ENCODE measurements at places on chromosomes 6 and 20.

DNA sequence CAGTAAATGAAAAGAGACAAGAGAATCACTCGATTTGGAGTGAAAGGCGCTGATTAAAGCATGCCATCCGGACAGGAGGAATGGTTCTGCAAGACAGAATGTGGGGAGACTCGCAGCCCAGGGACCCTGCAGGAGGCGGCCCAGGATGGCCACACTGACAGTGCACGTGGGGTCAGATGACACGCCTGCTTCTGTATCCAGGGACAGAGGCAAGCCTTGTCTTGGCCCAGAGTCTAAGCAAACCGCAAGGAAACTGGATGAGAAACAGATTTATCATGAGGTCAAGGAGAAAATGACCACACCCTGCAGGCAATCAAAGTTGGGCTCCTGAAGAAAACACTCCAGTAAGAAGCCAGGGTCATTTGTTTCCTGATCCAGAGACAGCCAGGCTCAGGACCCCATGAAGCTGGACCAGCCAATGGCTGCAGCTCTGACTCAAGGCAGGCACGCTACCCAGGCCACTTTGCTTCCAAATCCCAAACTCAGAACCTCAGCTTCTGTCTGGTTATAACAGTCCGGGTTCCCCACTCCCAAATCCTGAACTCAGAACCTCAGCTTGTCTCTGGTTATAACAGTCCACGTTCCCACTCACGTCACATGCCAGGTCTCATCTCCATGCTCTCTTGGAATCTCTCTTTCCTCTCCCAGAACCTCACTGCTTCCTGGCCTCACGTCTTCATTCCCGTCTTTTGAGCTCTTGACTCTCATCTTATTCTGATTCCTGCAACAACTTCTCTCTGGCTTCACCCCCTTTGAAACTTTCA, 144.9 kb upstream of the THBS2 start:
- no peaks in the 10 kb centered on the region for H3K4me1 ChIP-seq
- no peak overlapping the region for H3K27ac ChIP-seq
- H3K4me3 ChIP-seq: no peak overlapping the region
- no peaks in the 10 kb centered on the region for H3K27me3 ChIP-seq

DNA sequence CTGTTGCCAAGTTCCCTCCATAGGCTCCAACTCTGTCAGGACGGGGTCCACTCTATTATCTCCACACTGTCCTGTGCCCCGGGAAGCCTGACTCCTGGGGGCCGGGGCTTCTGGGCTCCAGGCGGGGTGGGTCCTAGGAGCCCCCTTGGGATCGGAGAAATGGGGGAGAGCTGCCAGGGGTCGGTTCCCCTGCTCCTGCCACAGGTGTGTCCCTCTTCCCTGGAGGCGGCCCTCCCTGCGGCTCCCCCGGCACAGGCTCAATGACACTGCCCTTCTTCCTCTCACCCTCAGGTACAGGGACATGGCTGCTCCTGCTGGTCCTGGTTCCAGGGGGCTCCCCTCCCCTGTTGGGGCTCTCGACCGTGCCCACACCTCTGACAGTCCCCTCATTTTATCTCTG, 110.0 kb downstream of the DHX35 start:
- H3K4me1 ChIP-seq: no peaks in the 10 kb centered on the region
- no peak overlapping the region for H3K27ac ChIP-seq
- H3K4me3 ChIP-seq: no peak overlapping the region
- H3K36me3 ChIP-seq: no peaks in the 10 kb centered on the region

DNA sequence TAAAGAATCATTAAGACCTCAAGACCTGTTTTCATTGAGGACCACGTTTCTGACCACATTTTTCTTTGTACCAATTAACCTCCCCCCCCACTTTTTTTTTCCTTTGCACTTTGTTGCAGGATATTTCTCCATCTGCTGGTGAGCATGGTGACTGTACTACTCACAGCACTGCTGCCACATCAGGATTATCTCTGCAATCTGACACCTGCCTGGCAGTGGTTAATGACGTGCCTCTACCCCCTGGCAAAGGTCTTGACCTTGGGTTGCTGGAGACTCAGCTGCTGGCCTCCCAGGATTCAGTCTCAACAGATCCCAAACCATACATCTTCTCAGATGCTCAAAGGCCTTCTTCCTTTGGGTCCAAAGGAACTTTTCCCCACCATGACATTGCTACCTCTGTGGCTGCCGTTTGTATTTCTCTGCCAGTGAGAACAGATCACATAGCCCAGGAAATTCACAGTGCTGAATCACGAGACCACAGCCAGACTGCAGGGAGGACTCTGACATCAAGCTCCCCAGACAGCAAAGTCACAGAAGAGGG, 46.6 kb upstream of the EDN3 start:
- no peaks in the 10 kb centered on the region for H3K4me1 ChIP-seq
- H3K36me3 ChIP-seq: no peaks in the 10 kb centered on the region
- peaks cover 31% of the 10 kb centered on the region for H3K27me3 ChIP-seq
- no peak for DNase-seq
- H3K27ac ChIP-seq: no peak overlapping the region

DNA sequence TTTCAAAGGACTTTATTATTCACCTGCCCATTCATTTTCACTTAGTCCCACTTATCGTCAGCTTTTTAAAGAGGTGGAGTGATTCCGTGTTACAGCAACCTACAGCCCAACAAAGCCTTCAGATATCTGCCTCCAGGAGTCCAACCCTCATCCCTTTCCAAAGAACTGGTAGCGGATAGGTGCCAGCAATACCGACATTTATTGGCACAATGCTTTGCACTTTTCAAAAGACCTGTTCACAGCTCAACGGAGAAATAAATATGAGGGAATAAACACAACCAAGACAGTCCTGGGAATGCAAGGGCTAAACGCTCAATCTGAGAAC, 819 bp upstream of the MTRF1L start:
- peak overlapping the region; percentile 77 for H3K4me3 ChIP-seq
- no peak for DNase-seq
- H3K27me3 ChIP-seq: no peaks in the 10 kb centered on the region
- H3K4me1 ChIP-seq: peaks cover 5% of the 10 kb centered on the region

GRCh38 chr6:83429857-83430610, 817 bp downstream of the ME1 start:
- H3K36me3 ChIP-seq: no peaks in the 10 kb centered on the region
- H3K27me3 ChIP-seq: no peaks in the 10 kb centered on the region
- peaks cover 6% of the 10 kb centered on the region for H3K4me1 ChIP-seq

- peaks cover 3% of the 10 kb centered on the region for H3K4me1 ChIP-seq
- H3K27me3 ChIP-seq: no peaks in the 10 kb centered on the region
- H3K36me3 ChIP-seq: peaks cover 12% of the 10 kb centered on the region
These were observed 124.8 kb upstream of the SLC2A12 start for GRCh38 chr6:134177236-134177635.

DNA sequence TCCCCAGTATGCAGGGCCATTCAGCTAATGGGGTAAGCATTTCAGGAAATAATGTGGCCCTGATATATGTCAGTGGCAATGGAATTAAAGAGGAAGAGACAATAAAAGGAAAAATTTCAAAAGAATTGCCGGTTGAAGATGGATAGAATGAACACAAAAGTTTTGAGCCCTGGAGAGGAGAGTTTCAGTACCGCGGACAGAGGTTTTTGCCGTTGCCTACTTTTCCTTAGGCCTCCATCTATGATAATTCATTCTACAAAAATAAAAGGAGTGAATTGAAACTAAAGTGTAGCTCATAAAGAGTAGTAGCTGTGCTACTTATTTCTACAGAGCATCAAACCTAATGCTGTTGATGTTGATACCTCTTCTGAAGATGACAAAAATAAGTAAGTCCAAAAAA, 140.7 kb downstream of the RNASET2 start:
- no peaks in the 10 kb centered on the region for H3K36me3 ChIP-seq
- H3K27ac ChIP-seq: no peak overlapping the region
- H3K4me1 ChIP-seq: no peaks in the 10 kb centered on the region
- DNase-seq: no peak

GRCh38 chr6:25296217-25296905, 17.2 kb downstream of the CARMIL1 start:
- no peaks in the 10 kb centered on the region for H3K27me3 ChIP-seq
- H3K4me1 ChIP-seq: peaks cover 5% of the 10 kb centered on the region
- no peaks in the 10 kb centered on the region for H3K36me3 ChIP-seq
- no peak for DNase-seq
- no peak overlapping the region for H3K27ac ChIP-seq
- H3K4me3 ChIP-seq: no peak overlapping the region

DNA sequence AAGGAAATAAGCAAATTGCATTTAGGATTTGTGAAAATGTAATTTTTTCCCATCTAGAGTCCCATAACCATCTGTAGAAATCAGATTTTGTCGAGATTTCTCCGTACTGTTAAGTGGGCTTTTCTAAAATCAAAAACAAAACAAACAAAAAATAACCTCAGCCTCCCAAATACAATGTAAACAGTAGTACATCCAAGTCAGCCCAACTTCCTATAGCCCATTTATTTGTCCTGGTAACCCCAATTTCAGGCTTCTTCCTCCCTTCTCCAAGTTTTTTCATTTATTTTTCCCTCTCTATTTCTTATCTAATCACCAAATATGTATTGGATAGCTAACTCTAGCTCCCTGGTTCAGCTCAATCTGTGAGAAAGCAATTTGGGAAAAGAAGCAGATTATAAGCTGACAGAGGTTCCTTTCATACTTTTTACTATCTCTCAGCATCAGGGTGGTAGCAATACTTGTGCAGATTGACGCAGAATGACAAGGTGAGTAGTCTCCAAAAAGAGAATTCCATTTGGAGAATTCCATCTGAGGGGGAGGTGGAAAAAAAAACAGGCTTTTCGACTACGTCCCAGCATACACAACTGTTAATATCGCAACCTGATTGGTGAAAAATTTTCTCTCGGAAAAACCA, 132.6 kb upstream of the BTN3A2 start:
- H3K4me3 ChIP-seq: peak overlapping the region; percentile 76
- peaks cover 15% of the 10 kb centered on the region for H3K4me1 ChIP-seq
- H3K27me3 ChIP-seq: no peaks in the 10 kb centered on the region
- no peak overlapping the region for H3K27ac ChIP-seq
- DNase-seq: no peak

DNA sequence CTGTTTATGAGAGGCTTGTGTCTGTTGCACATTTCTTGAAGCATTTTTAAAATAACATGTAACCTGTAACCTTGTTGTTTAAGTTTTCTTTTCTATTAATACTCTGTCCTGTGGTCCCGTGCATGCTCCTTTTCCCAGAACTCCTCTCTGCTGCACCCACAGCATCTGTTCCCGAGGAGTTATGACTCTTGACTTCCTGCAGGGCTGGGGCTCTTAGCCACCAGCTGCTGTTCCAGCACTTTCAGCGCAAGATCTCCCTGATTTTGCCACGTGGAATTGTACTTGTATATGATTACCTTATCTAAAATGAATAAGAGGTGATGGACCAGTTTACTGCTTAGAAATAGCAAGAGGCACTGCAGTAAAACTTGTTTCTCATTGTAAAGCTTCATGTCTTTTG, 150.6 kb downstream of the QKI start:
- no peak for DNase-seq
- no peaks in the 10 kb centered on the region for H3K36me3 ChIP-seq
- no peak overlapping the region for H3K27ac ChIP-seq
- H3K4me3 ChIP-seq: no peak overlapping the region
- no peaks in the 10 kb centered on the region for H3K4me1 ChIP-seq

- H3K27me3 ChIP-seq: peaks cover 82% of the 10 kb centered on the region
- peak; percentile 69 for DNase-seq
- peaks cover 7% of the 10 kb centered on the region for H3K4me1 ChIP-seq
- H3K27ac ChIP-seq: no peak overlapping the region
- H3K36me3 ChIP-seq: no peaks in the 10 kb centered on the region
These were observed 17.9 kb upstream of the PRDM13 start for GRCh38 chr6:99588618-99589289.

DNA sequence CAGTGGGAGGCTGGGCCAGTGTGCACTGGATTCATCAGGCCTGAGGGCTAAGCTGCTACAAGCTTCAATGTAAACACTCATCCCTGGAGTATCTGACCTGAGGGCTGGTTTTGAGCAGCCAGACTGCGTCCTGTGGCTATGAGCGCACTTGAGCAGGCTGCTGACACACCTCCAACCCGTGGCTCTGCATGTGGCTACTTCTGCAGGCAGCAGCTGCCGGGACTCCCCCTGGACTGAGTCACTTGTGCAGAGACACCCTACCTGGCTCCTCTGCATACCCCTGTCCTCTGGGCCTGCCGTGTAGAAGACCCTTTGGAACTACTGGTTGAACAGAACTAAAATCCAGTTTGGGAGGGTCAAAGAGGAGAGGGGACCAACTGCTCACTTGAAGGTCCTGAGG, 172.0 kb downstream of the SCP2D1 start:
- H3K4me3 ChIP-seq: no peak overlapping the region
- DNase-seq: no peak
- no peak overlapping the region for H3K27ac ChIP-seq
- no peaks in the 10 kb centered on the region for H3K27me3 ChIP-seq
- no peaks in the 10 kb centered on the region for H3K36me3 ChIP-seq
- H3K4me1 ChIP-seq: no peaks in the 10 kb centered on the region

DNA sequence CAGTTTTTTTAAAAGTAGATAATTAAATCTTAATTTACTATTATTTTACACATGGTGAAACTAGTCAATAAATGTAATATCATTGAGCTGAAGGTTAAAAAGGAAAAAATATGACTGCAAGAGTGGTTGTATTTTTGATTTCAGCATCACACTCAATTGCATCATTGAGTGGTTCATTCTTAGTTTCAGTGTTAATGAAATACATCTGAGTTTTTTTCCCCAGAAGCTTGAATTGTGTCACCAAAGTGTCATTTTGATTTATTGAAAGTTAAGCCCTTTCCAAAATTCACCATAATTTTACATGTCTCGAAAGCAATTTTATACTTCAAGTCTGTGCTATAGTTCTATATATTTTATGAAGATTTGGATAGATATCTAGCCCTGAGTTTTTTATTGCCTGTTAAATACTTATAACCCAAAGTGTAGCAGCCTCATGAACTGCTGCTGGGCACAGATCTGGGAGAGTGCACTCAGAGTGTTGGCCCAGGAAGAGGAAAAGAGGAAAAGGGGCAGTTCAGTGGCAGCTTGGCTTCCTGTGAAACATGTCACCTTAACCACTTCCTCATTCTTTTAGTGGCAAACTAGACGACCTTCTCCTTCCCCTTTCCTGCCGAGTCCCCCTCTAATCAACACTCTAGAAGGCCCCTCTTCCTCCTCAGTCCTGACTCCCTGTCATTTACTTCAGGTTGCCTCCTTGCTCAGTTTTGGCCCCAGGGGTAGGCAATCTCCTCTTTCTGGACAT, 140.7 kb downstream of the ESR1 start:
- no peaks in the 10 kb centered on the region for H3K4me1 ChIP-seq
- H3K4me3 ChIP-seq: no peak overlapping the region
- H3K27me3 ChIP-seq: no peaks in the 10 kb centered on the region

- no peaks in the 10 kb centered on the region for H3K4me1 ChIP-seq
- DNase-seq: no peak
- no peak overlapping the region for H3K27ac ChIP-seq
- no peak overlapping the region for H3K4me3 ChIP-seq
These were observed 39.4 kb upstream of the MLIP start for GRCh38 chr6:54071821-54072340.

All from large intestine (tissue), 12 donors.